ENCODE measurements at places on chromosomes 5 and 9.

DNA sequence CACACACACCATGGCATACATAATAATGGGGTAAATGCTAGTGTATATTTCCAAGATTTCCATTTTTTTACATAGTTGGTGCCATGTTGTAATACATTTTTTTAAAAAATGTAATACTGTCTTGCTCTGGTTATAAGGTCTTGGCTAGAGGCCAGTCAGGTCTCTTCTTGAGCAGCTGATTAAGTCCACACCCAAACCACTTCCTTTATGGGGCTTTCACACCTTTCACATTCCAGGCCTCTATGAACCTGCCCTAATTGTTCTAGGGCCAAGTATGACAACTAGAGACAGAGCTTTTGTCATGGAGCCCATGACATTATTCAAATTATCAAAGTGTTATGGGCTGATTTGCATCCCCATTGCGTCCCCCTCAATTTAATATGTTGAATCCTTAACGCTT lies 495.6 kb upstream of the CTNND2 start:
- H3K4me3 ChIP-seq, result no peak overlapping the region
- H3K27me3 ChIP-seq, result no peaks in the 10 kb centered on the region
- no peak for DNase-seq
- no peak overlapping the region for H3K27ac ChIP-seq

- H3K27me3 ChIP-seq, result peaks cover 3% of the 10 kb centered on the region
- H3K27ac ChIP-seq, result peak overlapping the region; percentile 75
- H3K4me1 ChIP-seq, result peaks cover 41% of the 10 kb centered on the region
- peaks cover under 1% of the 10 kb centered on the region for H3K36me3 ChIP-seq
- H3K4me3 ChIP-seq, result peak overlapping the region; percentile 75
These were observed 2.5 kb downstream of the IL11RA start for GRCh38 chr9:34654323-34655051.

- H3K27ac ChIP-seq, result no peak overlapping the region
- no peak overlapping the region for H3K4me3 ChIP-seq
- no peaks in the 10 kb centered on the region for H3K27me3 ChIP-seq
- no peaks in the 10 kb centered on the region for H3K4me1 ChIP-seq
- no peaks in the 10 kb centered on the region for H3K36me3 ChIP-seq
These were observed 161.5 kb upstream of the NR4A3 start for GRCh38 chr9:99660191-99660636.

DNA sequence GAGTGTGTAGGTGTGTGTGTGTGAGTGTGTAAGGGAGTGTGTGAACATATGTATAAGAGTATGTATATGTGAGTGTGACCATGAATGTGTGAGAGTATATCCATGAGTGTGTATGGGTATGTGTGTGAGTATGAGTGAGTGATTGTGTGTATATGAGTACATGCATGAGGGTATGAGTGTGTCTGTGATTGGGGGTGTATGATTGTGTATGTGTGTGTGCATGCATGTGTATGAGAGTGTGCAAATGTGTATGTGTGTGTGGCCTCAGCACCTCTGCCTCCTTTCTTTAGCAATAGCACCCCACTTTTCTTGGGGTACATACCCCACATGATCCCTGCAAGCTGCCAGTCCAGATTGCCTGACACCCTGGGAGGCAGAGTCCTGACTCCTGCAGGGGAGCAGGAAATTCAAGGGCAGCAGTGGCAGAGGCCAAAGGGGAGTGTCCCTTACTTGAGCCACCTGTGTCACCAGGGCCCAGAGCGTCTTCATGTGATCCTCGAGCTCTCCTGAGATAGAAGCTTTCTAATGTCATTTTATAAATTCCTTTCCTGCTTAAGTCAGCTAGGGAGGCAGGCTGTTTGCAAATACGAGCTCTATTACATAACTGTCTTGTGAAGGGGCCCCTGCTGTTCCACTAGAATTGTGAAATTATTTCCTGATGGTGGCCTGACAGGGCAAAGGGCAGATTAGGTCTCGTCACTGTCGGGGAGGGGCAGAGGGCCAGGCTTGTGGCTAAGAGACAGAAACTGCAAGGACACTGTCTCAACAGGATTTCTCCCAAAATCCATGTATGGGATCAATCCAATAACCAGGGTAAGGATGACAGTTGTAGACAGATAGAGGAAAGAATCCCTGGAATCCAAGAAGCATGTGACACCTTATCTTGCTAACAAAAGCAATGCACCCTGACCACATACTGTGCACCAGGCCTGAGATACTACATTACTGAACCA lies 389.1 kb downstream of the GADD45G start:
- no peak overlapping the region for H3K4me3 ChIP-seq
- no peaks in the 10 kb centered on the region for H3K27me3 ChIP-seq
- DNase-seq, result no peak
- H3K36me3 ChIP-seq, result no peaks in the 10 kb centered on the region
- H3K4me1 ChIP-seq, result peaks cover 15% of the 10 kb centered on the region
- no peak overlapping the region for H3K27ac ChIP-seq

- H3K4me1 ChIP-seq, result no peaks in the 10 kb centered on the region
- H3K36me3 ChIP-seq, result no peaks in the 10 kb centered on the region
- no peak overlapping the region for H3K4me3 ChIP-seq
- no peak overlapping the region for H3K27ac ChIP-seq
- H3K27me3 ChIP-seq, result peaks cover 2% of the 10 kb centered on the region
These were observed 306.3 kb downstream of the TLE4 start for GRCh38 chr9:79877943-79878602.

DNA sequence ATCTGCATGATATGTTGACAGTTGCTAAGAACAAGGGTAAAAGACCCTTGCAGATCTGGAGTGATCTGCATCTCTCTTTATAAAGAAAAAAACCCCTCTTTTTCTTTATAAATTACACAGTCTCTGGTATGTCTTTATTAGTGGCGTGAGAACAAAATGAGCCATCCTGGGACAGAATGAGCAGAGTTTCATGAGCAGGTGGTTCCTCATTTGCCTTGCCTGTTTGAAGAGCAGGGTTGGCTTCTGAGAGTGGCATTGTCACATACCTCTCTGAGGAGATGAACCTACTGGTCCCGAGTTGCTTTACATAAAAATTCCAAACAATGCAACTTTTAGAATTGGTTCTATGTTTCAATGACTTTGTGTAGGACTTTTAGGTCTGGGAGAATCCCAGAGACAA lies 94.3 kb downstream of the INSYN2B start:
- H3K27ac ChIP-seq, result no peak overlapping the region
- no peak overlapping the region for H3K4me3 ChIP-seq
- no peak for DNase-seq
- peaks cover 17% of the 10 kb centered on the region for H3K4me1 ChIP-seq
- no peaks in the 10 kb centered on the region for H3K36me3 ChIP-seq
- peaks cover 37% of the 10 kb centered on the region for H3K27me3 ChIP-seq

DNA sequence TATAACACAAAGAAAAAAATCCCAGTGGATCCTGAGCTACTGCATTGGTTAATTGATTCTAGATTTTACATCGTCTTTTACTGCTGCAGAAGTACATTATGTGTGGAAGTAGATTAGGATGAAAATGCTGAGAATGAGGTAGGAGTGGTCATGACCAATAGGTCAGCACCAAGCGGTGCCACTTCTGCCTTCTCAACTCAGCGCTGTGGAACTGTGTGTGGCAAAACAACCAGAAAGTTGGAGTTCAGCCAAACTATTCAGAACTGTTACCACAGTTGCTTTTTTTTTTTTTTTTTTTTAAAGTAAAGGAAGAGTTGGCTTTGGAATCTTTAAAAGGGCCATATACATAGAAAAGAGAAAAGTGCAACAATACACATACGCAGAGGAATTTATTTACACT lies 24.2 kb downstream of the POU5F2 start:
- no peak for DNase-seq
- H3K27ac ChIP-seq, result no peak overlapping the region
- no peaks in the 10 kb centered on the region for H3K36me3 ChIP-seq
- no peak overlapping the region for H3K4me3 ChIP-seq
- peaks cover 27% of the 10 kb centered on the region for H3K4me1 ChIP-seq

DNA sequence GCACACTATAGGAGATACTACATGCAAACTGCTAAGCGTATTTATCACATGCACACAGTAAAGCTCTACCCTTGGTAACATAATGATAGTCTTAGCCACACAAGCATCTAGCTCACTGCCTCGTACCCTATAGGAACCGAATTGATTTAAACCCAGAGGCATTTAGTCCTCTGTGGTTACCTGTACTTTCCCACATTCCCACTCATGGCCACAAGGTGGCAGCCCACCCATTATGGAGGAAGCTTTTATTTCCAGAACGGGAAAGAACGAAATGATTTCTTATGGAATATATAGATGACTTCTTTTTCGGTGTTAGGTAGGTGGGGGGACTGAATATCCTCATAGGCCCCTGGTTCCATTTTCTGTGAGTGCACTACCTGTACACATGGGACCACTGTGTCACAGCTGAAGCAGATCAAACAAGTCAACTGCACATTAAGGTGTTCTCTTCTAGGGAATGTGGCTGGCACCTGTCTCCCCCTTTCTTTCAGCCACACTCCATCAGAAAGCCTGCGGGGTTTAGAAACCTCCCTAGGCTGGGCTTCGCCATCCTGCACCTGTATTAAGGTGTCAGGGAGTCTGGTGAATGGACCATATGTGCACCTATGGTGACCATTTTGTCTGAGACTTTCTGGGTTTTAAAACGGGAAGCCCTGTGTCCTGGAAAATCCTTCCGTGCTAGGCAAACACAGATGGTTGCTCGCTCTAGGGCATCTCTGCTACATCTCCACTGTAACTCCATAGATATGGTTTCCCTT lies 313.2 kb downstream of the SLIT3 start:
- peak overlapping the region; percentile 10 for H3K4me3 ChIP-seq
- H3K27me3 ChIP-seq, result peaks cover 47% of the 10 kb centered on the region
- peak; percentile 81 for DNase-seq
- peaks cover 4% of the 10 kb centered on the region for H3K36me3 ChIP-seq
- peak overlapping the region; percentile 12 for H3K27ac ChIP-seq

Data from type B pancreatic cell (in vitro differentiated cells).